ENCODE measurements at places on chromosomes 11 and 22. TPM values are rescaled to one million over a fixed set of nuclear protein-coding genes. Genes with fewer than 3 reads are reported as not detected.

DNA sequence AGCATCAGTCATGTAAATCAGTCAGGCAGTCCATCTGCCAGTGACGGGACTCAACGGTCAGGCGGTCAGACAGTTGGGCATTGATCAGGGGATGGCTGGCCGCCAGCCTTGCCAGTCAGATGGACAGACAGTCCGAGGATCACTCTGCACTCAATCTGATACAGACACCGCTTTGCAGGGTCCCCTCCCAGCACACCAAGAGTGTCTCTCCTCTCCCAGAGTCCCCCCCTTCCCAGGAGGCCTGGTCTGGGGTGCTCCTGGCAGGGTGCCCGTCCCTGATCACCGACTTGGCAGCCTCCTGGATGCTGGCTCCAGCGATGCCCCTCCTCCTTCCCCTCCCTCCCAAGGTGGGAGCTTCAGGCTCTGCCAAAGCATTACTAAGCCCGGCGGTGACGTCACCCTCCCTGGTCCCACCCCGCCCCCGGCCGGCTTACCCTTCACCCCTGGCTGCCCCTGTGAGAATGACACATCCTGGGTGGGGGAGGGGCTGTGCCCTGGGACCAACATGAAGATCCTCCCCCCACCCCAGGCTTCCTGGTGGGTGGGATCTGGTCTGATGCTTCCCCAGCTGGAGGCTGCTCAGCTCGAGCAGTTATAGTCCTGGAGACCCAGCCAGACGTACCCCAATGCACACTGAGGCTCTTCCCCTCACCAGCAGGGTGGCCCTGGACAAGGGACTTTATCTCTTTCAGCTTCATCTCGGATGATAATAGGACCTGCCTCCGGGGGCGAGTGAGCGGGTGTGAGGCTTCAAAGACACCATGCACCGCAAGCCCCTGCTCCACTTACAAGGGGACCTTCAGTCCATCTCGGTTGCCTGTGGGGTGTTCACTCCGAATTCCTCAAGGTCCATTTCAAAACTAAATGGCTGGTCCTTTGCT, 69.2 kb downstream of the CD82 start:
- DNase-seq: no peak

DNA sequence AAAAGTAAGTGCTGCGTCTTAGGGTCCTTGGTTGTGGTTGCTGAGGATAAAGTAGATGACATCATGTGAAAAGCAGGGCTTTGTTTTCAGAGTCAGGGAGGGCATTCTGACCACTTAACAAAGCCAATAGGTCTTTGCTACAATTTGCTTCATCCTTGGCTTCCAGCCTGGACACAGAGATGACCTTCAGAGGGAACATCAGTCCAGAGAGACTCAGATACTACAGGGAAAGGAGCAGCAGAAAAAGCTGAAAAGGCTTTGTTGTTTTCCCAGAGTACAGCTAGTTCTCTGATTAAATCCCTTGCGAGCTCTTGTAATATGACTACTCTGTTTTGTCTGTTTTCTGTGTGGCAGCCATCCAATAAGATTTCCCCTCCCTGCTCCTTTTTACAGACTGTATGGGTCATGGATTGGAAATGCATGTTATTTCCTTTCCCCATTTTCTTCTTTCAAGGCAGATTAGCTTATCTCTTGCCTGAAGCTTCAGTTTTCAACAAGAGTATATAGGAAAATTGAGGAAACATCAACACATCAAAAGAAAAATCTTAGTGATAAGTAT, 31.9 kb downstream of the ATG13 start:
- DNase-seq: no peak

GRCh38 chr22:35475545-35475944, 65.1 kb upstream of the RASD2 start:
- DNase-seq: no peak

DNA sequence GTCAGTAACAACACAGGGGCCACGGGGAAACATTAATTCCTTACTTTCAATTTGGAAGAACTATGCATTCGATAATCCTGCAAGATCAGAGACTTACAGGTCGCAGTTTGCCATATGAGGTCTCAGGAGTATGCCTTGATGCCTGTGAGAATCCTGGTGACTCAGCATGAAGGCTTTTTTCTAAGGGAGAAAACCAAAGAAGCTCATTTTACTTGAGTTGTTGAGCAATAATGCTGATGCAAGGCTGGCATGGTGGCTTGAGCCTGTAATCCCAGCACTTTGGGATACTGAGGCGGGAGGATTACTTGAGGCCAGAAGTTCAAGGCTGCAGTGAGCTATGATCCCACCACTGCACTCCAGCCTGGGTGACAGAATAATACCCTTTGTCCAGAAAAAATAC, 26.6 kb downstream of the ATG16L2 start:
- no peak for DNase-seq

DNA sequence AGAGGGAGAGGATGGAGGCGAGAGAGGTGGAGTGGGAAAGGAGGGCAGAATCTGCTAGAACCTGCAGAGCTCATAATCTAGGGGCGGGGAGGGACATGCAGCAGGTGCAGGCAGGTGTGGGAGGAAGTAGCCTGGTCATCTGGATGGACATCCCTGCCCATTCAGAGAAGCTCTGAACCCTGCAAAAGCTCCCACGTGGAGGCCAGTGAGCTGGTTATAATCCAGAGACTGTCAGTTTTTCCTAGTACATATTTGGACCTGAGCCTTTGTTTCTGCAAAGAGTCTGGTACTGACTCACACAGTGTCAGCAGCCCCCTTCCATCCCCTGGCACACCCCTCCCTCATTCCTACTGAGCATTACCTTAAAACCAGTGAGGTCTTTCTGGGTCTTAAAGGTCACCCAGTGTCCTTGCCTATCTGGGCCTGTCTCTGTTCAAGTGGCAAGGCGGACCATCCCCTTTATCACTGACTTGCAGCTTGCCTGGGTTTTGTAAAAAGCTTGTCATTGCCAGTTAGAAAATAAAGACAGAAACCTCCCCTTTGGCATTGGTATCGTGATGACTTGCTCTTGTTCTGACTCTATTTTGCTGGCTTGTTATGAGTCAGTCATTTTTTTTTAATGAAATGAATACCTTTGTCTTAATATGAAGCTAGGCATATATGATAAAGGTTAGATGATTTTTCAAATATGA, 26.1 kb downstream of the PTPRJ start:
- no peak for DNase-seq

DNA sequence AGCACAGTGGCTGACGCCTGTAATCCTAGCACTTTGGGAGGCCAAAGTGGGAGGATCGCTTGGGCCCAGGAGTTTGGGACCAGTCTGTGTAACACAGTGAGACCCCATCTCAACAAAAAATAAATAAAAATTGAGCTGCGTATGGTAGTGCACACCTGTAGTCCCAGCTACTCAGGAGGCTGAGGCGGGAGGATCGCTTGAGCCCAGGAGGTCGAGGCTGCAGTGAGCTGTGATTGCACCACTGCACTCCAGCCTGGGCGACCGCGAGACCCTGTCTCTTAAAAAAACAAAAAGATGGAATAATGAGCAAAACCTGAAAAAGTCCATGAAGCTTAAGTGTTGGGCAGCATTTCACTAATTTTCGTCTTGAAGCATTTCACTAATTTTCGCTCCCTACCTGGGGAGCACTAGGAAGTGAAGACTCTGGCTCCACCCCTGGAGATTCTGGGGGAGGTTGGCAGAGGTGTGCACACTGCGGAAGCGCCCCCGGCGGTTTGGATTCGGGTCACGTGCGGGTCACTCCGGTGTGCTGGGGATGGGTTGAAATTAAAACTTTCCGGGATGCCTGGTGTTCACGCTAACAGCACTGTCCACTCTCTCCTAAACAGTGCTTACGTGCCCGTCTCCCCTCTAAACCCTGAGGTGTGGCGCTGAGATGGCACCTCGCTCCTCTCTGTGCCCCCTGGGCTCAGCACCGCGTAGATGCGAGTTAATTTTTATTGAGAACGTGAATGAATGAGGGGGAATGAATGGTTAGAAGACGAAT, 906 bp upstream of the NAA40 start:
- no peak for DNase-seq

- DNase-seq: no peak
Measured at GRCh38 chr22:26624803-26625202, 3.0 kb downstream of the CRYBA4 start.

DNA sequence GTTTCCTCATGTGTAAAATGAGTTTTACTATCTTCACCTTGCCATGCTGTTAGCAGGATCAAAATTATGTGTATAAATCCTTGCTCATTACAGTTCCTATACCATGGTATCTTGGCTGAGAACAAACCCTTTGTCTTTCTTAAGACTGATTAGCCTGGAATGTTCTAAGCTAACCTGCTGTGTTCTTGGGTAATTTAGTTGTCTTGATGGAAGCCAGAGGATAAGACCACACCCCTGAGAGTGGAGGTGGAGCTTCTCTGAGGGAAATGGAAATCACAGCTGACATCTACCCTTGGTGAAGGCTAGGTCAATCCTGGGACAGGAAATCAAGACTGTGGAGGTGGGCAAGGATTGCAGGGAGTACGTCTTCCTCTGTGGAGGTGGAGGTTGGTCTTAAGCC, 206.1 kb upstream of the ARHGAP20 start:
- DNase-seq: no peak

DNA sequence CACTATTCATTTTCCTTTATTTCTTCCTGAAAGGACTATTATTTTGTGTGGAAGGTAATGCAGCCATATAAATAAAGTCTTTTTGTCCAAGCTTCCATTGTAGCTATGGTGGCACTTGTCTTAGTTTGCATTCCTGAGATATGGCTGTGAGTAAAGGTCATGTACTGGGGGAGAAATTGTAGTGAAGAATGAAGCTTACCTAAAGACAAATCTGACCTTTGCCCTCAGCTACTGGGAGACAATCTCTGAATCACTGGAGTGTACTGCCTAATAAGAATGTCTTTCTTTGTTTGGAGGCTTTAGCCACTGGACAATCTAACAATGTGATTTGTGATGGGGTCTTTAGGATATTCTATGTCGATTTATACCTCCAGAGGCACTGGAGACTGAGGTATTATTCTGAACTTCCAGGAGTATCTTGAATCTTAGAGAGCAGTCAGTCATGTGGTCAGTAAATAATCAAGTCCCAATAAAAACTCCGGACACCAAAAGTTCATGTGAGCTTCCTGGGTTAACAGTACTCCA, 39.7 kb upstream of the OR5AK2 start:
- no peak for DNase-seq

Gene SCGB1D2
- not detected for polyA plus RNA-seq

Gene TRMU
- polyA plus RNA-seq: 43.1 TPM

Gene CHADL
- 3.3 TPM for polyA plus RNA-seq

Gene SLC16A8
- 1.7 TPM for polyA plus RNA-seq

Gene HORMAD2
- 0.20 TPM for polyA plus RNA-seq

Gene ZP1
- not detected for polyA plus RNA-seq

Gene FJX1
- polyA plus RNA-seq: 4.4 TPM

Gene FIBIN
- polyA plus RNA-seq: 4.0 TPM

All from left lung (tissue), 14 donors.